Activated naive CD8-positive, alpha-beta T cell treated with anti-CD3 and anti-CD28 coated beads, Interleukin-2, amount 10 ng/mL, durations not matched to agents 7 days and 5 days (primary cell): ENCODE measurements at places on chromosomes 1 and 21. TPM values are rescaled to one million over a fixed set of nuclear protein-coding genes. Genes with fewer than 3 reads are reported as not detected.

- no peak overlapping the region for H3K4me3 ChIP-seq
- no peaks in the 10 kb centered on the region for H3K27me3 ChIP-seq
- H3K27ac ChIP-seq = peak overlapping the region; percentile 68
- no peak for DNase-seq
Observed at GRCh38 chr1:41789661-41790330, 128.9 kb downstream of the HIVEP3 start.

- no peak for DNase-seq
- H3K4me1 ChIP-seq = peaks cover 50% of the 10 kb centered on the region
- no peak overlapping the region for H3K27ac ChIP-seq
Observed at GRCh38 chr1:28196330-28196729, 19.8 kb upstream of the PTAFR start.

The CGN gene
- total RNA-seq = 0.33 TPM

The BTBD8 gene
- 2.6 TPM for total RNA-seq

- no peaks in the 10 kb centered on the region for H3K4me1 ChIP-seq
- H3K27me3 ChIP-seq = no peaks in the 10 kb centered on the region
- H3K36me3 ChIP-seq = no peaks in the 10 kb centered on the region
- H3K4me3 ChIP-seq = no peak overlapping the region
Observed at GRCh38 chr1:3355089-3355488, 99.4 kb upstream of the ARHGEF16 start.
